ENCODE measurements at places on chromosomes 3 and 15. TPM values are rescaled to one million over a fixed set of nuclear protein-coding genes. Genes with fewer than 3 reads are reported as not detected.

- DNase-seq = no peak
These were observed 133.0 kb upstream of the SEMA6D start for GRCh38 chr15:47584316-47584715.

DNA sequence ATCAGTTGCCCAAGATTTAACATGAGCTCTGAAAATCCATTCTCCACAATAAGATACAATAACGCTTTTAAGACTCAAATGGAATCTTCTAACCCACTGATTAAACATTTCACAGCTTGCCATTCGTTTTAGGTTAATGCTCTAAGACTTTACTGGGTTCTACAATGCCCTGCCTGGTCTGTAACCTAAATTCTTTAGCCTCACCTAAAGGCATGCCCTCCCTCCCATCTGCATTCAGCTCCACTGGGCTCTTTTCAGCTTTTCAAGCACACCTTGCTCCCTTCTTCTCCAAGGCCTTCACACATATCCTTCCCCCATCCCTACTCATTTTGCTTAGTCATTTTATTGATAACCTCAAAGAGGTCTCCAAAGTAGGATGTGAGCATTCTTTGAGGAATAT lies 290.9 kb downstream of the LSAMP start:
- no peak for DNase-seq

DNA sequence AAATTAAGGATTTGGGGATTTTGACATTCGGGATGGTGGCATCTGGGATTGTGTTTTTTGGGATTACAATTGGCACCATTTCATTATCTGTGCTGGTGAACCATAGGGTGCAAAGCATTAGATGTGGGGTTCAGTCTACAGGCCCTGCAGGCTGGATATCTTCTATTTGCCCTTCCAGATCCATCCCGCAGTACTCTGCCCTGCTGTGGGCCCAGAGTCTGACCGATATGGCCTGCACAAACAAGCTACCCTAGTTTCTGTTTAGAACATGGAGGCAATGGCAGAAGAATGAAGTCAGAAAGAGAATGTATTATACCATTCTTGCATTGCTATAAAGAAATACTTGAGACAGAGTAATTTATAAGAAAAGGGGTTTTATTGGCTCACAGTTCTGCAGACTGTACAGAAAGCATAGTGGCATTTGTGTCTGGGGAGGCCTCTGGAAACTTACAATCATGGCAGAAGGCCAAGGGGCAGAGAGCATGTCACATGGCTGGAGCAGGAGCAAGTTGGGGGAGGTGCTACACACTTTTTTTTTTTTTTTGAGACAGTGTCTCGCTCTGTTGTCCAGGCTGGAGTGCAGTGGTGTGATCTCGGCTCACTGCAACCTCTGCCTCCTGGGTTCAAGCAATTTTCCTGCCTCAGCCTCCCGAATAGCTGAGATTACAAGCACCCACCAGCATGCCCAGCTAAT lies 93.7 kb downstream of the NCEH1 start:
- no peak for DNase-seq

GRCh38 chr3:138673641-138674530 lies 65.3 kb downstream of the FAIM start:
- no peak for DNase-seq

Gene SLC24A5
- total RNA-seq = 12.3 TPM
